ENCODE measurements at places on chromosomes 5 and 9. TPM values are rescaled to one million over a fixed set of nuclear protein-coding genes. Genes with fewer than 3 reads are reported as not detected.

GRCh38 chr5:39943811-39944210 lies 519.0 kb upstream of the DAB2 start:
- no peak for DNase-seq

- DNase-seq = no peak
Measured at GRCh38 chr9:107237873-107238272, 45.2 kb upstream of the RAD23B start.

The GMCL2 gene
- total RNA-seq = not detected

The AKNA gene
- total RNA-seq = 743 TPM

DNA sequence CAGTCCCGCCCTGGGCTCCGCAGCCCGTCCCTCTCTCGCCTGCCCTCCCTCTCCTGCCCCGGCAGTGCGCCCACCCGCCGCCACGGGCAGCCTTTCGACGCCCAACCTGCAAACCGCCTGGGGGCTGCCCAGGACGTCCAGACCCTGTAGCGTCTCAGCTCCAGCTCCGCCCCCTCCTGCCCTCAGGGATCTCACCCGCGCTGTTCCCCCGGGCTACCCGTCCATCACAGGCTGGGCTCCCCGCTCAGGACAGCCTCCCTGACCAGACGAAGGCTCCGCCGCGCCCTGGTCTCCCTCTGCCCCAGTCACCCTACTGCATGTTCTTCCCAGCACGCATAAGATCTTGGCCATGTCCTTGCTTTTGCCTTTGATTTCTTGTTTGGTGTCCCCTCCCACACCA lies 1.4 kb downstream of the RASGEF1C start:
- no peak for DNase-seq

- DNase-seq = no peak
Measured at GRCh38 chr9:131126059-131126426, 657 bp downstream of the NUP214 start.

DNA sequence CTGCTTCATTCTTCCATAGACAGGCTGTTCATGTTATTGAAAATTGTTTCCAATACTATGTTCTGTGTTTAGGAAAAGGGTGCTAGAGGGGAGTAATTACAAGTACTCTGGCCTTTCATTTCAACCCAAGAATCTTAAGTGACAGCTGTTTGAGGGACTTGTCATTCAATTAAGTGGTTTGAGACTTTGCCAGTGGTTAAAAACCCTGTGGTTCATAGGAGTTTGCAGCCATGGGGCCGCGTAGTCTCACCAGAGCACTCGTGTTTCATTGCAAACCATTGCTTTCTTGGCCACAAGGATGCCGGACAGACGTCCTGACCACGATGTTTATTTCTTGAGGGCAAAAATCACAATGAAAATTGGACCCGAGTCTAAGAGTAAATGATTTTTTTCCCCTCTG lies 248.8 kb downstream of the NNT start:
- no peak for DNase-seq

DNA sequence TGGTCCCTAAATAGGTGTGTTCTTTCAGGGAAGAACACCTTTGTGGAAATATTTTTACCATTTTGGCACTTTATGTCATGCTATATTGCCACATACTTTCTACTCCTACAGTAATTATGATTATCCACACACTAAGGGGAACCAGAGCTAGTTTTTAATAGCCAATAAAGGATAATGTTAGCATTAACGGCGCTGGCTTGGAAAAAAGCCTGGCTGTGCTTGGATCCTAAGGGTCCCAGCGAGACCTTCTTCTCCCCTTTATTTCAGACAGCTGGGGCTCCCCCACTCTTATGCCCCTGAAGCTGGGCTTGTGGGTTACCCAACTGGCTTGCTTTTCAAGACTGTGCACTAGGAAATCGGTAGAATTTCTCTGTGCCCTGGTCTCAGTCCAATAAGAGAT lies 158.5 kb upstream of the NFIL3 start:
- no peak for DNase-seq

GRCh38 chr9:103707181-103707580 lies 386.9 kb upstream of the SMC2 start:
- DNase-seq = no peak

The SNCB gene
- total RNA-seq = not detected

GRCh38 chr5:138054847-138055558 lies 22.1 kb upstream of the FAM13B start:
- no peak for DNase-seq

The PRLR gene
- total RNA-seq = 0.05 TPM

- no peak for DNase-seq
Measured at GRCh38 chr5:18882154-18882553, 1105.8 kb downstream of the CDH18 start.

- DNase-seq = peak; percentile 36
Measured at GRCh38 chr5:170302653-170303501, 5.3 kb upstream of the LCP2 start.

DNA sequence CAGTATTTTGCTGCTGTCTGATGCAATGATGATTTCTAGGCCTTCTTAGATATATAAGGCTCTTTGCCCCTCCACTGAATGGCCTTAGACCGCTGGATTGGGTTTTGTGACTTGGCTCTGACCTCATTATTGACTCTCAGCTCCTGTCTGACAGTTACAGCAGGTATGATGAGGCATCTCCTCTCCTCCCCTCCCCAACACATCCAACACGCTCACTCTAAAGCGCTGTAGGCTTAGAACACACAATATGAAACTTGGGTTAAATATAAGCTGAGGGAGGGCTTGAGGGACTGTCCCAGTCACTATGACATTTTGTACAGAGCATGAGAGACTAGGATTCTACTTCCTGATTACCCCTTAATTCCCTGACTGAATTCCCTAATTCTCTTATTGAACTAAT lies 18.8 kb upstream of the CER1 start:
- DNase-seq = no peak

- DNase-seq = no peak
Measured at GRCh38 chr5:76720988-76721569, 5.2 kb downstream of the F2R start.

The WDR38 gene
- total RNA-seq = not detected

DNA sequence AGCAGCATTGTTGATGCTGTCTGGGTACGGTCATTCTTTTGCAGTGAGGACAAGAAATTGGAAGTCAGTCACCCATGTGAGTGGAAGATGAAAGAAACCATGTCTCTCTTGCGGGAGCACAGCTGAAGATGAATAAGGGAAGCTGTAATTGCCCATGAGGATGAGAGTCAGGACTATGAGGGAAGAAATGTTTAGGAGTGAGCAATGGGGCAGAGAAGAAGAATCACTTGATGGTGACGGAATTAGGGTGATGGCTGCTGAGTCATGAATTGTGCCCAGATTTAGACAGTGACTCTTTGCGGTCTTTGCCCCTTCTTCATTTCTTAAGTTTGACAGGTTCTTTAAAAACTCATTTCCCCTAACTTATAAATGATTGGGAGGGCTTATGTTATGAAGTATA lies 183.3 kb downstream of the MAST4 start:
- no peak for DNase-seq

DNA sequence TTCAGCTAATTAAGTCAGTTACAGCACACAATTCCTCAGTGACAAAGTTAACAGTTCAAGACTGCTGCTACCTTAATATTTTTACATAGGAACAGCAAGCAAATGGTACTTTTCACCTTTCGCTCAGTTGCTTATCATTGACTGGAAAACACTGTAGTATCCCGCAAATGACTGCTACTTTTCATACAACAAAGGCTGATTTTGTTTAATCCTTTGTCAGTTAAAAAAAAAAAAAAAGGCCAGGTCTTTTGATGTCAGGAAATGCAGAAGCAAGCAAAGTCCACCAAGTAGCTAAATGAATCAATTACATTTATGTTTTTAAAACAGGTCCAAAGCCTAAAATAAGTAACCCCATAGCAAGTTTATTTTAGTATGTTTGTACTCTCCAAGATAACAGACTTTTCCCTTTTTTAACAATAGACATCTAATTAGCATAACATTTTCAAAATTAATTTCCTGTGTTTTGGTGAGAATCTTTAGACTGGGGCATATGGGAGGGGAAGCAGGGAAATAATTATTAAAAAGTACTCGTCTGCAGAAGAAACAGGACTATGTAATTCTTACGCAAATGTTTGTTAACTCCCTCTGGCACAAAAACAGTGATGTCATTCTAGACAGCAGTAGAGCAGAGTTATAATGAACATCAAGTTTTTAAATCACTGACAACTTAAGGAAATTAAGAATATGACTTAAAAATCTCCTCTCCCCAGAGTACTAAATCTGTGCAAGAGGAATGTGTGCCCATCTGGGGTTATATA lies 9.6 kb downstream of the PFDN1 start:
- peak; percentile 13 for DNase-seq

- DNase-seq = no peak
Measured at GRCh38 chr5:55530669-55531068, 4.1 kb downstream of the PLPP1 start.

DNA sequence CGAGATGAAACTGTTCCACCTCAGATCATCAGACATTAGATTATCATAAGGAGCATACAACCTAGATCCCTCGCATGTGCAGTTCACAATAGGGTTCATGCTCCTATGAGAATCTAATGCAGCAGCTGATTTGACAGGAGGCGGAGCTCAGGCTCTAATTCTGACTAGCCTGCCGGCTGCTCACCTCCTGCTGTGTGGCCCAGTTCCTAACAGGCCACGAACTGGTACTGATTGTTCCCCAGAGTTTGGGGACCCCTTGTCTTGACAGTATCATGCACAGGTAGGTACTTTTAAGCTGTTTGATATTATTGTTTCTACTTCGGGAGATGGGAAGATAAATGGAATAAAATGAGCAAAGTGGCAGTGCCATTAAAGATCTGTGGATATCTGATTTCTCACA lies 66.9 kb downstream of the ZCCHC7 start:
- no peak for DNase-seq

DNA sequence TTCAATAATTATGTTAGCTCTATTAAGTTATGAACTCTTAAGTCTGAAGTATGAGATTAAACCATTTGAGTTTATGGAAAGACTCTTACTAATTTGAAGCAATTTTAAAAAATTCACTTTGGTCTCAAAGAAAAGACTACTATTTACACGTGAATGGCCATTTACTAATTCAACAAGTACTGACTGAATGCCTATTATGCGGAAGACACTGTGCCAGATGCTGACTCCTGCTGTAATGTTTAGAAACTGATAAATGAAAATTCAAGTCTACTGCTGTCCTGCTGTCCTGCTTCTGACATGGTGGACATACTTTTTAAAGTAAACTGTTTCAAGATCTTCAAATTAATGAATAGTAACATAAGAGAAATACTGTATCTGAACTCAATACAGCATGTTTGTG lies 116.2 kb downstream of the MPDZ start:
- no peak for DNase-seq

- no peak for DNase-seq
Measured at GRCh38 chr5:34415559-34416198, 240.4 kb upstream of the RAI14 start.

DNA sequence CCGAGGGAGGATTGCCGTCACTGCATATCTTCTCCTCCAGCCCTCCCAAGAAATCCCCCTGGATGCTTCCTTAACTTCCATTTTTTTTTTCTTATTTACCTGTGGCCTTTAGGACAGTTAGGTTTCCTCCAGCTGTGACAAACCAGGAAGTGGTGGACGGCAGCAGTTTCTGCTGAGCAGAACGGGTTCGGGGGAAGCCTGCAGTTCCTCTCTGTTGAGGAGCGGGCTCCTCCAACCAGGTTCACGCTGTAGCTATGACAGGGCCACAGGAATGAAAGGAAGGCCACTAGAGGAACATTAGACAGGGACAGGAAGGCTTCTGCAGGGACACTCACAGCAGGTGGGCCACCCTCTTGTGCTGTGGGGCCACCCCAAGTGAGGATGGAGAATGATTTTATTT lies 76.7 kb upstream of the SYK start:
- DNase-seq = no peak

The GTF2H2 gene
- total RNA-seq = 11.4 TPM

The SCGB3A2 gene
- 1.2 TPM for total RNA-seq

DNA sequence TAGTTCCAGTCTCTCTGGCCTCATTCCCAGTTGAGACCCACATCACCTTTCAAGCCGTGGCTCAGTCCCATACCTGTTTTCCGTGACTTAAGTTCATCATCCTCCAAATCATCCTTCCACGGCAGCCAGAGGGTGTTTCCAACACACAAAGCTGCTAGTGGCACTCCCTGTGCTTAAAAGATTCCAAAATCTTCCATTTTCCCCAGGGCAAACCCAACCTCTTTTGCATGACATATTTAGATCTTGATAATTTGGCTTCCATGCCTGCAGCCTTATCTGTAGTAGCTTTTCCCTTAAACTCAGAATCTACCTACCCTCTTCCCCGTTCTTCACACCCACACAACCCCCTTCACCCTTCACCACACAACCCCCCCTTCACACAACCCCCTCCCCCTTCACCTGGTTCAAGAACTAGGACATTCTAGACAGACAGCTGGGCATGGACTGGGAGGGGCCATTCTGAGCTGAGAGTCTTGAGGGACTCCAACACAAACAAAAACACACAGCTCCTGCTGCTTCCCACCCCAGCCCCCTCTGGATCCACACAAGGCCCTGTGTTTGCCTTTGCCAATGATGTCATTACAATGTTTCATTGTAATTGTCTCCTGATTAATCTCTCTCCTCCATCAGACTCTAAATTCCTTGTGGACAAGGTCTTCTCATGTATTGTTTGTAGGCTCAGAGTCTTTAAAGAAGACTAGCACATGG lies 268.2 kb downstream of the SH3GL2 start:
- no peak for DNase-seq

GRCh38 chr5:167864801-167865200 lies 426.6 kb upstream of the WWC1 start:
- no peak for DNase-seq

The ADAMTS16 gene
- total RNA-seq = not detected

The NPDC1 gene
- total RNA-seq = 3.4 TPM

The F2RL2 gene
- total RNA-seq = not detected

DNA sequence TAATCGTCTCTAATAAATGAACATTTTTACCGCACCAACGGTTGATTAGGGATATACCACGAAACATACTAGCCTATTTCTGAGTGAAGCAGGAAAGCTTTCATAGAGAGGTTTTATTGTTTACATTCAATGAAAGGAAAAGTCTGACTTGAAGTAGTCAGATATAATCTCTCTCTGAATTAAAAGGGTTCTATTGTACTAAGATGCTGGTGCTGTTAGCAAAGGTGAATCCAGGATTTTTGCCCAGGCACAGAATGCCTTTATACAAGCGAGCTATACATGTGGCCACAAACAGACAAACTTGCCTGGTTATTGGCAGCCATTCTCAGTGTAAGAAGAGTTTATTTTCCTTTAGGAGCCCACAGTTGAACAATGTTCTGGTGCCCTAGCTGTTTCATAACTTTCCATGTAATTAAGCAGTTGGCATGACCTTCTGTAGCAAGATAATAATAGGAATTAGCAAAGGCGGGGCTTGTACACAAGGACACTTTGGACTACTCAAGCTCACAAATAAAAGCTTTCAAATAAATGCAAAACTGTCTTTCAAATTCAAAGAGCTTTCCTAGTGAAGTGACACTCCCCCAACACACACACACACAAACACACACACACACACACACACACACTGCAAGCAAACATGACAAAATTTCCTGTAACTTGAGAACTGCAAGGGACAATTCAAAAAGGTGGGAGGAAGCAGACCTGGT lies 198.7 kb upstream of the MAP3K1 start:
- DNase-seq = no peak

The WWC1 gene
- 0.42 TPM for total RNA-seq

The CCDC192 gene
- total RNA-seq = not detected

All from natural killer cell (primary cell).